ENCODE measurements at places on chromosomes 6 and 20.
A peak's percentile ranks its signal among the peaks of the same experiment; 100 is the strongest.

DNA sequence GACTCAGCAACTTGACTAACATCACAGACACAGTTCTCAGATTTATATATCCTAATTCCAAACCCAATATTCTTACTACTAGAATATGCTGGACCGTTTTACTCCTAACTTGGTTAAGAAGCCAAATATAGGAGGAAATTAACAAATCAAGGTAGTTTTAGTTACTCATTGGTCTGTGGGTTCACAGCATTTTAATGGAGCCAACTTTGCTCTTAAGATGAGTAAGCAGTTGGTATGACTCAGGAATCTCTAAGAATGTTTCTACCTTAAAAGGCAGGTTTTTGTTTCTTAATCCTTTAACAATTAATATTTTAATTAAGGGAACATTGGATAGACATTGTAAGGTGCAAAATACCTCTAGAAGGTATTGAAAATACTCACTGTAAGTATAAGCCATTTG is 31.6 kb downstream of the OPRM1 start:
- DNase-seq, result no peak

- DNase-seq, result peak; percentile 31
Observed at GRCh38 chr20:48716086-48716485, 111.7 kb downstream of the PREX1 start.

DNA sequence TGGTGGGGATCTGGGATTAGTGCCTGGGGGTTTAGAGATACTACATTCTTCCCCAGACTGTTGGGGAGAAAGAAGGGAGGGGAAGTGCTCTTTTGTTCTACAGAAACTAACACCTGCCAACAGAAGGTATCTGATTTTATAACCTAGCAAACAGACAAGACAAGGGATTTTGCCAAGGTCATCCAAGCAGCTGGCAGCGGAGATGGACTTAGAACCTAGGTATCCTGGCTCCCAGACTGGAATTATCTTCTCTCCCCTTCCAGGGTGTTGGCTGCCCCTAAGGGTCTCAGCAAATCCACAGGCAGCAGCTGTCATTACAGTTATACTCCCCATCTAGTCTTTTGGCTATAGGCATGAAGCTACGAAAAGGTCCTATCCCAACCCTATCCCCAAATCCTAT is 8.4 kb downstream of the SDC4 start:
- no peak for DNase-seq

DNA sequence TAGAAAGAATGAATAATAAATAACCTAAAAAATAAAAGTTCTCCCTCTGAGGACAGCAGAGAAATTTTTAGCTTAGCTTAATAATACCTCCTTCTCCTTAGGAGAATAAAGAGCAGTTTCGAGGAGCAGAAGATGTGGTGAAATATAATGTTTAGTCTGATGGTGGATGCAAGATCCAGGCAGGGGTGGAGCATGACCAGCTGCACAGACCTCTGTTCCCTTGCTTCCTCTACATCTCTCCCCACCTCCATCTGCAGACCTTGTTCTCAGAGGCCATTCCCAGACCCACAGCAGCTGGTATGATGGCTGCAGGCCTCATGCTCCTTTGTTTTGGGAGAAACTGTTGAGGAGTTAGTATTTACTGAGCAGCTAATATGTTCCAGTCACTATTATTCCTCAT is 1.5 kb downstream of the BTN3A2 start:
- DNase-seq, result no peak

DNA sequence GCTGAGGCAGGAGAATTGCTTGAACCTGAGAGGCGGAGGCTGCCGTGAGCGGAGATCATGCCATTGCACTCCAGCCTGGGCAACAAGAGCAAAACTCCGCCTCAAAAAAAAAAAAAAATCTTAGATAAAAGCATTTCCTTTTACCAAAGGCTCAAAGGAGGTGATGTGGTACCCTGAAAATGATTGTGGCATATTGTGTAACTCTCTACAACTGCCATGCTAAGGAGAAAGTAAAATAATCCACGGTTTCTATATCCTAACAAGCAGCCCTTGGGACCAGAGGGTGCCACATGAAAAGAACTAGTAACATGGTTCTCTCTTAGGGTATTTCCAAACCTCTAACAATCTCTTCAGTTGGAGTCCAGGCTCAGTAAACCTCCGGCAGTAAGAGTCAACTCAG is 38.8 kb upstream of the SLA2 start:
- DNase-seq, result no peak

DNA sequence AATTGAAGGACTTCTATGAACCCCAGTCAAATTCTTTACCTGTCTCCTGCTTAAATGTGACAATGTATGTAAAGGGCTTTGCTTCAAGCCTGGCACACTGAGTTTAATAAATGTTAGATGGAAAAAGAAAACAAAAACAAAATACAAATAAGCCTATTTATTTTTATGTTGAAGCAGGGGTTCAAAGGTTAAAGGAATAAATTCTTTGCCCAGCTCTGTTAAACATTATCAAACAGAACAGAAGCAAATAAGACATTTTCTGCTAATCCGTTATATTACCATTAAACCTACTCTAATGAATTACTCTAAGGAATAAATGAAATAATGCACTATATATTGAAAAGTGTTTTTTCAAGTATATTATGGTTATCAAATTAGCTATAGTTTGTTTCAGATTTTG is 182.5 kb upstream of the CEP162 start:
- DNase-seq, result no peak
